Hematopoietic multipotent progenitor cell treated with erythropoietin and hydrocortisone succinate and interleukin-3 and kit ligand, for 17 days (in vitro differentiated cells): ENCODE measurements at places on chromosomes 6 and 20.

DNA sequence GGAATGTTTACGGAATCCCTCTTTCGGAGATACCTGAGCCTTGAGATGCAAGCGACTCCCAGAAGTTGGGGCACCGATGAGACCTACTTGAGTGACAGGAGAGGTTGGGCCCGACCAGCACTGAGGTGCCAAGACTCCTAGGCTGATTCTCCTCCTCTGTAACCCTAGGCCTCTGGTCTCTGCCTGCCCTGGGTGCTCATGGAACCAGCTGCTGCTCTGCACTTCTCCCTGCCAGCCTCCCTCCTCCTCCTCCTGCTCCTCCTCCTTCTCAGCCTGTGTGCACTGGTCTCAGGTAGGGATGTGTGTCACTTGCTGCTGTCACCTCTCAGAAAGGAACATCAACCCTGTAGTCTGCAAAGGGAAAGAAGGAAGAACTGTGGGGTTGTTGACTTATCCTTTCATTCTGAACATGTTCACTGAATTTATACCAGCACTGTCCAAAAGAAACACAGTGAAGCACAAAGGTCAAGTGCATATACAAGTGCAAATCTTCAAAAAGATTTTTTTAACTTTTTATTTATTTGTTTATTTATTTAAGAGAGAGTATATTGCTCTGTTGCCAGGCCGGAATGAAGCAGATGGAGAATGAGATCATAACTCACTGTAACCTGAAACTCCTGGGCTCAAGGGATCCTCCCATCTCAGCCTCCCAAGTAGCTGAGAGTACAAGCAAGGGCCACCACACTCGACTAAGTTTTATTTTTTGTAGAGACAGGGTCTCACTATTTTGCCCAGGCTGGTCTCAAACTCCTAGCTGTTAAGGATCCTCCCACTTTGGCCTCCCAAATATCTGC lies 913 bp downstream of the BTN2A2 start:
- no peak for DNase-seq

GRCh38 chr6:169536446-169537170 lies 165.2 kb downstream of the WDR27 start:
- no peak for DNase-seq

DNA sequence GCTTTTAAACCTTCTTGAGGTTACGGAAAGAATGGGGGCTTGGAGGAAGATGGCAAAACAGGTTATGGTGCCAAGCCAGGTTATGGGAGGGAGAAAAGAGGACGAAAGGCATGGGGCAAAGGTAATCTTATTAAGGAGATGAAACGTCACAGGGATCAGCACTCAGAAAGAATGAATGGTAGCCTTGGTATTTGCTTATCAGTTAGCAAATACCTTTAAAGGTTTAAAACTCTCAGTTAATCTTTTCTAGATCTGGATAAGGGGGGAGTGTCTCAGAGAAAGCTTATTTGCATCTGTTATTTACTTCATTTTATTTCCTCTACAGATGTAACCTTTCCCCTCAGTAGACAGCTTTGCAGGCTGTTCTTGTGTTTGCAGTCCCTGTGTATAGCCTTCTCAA lies 55.5 kb upstream of the EEF1E1 start:
- DNase-seq: no peak

DNA sequence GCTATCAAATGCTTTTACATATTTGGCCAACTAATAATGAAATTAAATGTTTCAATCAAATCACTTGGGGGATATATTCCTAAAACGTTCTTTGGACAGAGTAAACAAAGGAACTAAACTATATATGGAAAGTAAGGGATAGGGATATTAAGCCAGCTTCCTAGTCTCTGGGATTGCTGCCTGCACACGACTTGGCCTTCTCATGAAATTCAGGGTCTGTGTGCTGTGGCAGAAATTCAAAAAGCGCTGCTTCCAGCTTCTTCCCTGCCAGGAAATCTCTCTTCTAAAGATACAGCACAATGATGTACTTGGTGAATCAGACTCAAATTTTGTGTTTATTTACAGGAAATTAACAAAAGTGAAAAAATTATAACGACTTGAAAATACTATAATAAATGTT lies 206.3 kb upstream of the RAB32 start:
- DNase-seq: no peak

DNA sequence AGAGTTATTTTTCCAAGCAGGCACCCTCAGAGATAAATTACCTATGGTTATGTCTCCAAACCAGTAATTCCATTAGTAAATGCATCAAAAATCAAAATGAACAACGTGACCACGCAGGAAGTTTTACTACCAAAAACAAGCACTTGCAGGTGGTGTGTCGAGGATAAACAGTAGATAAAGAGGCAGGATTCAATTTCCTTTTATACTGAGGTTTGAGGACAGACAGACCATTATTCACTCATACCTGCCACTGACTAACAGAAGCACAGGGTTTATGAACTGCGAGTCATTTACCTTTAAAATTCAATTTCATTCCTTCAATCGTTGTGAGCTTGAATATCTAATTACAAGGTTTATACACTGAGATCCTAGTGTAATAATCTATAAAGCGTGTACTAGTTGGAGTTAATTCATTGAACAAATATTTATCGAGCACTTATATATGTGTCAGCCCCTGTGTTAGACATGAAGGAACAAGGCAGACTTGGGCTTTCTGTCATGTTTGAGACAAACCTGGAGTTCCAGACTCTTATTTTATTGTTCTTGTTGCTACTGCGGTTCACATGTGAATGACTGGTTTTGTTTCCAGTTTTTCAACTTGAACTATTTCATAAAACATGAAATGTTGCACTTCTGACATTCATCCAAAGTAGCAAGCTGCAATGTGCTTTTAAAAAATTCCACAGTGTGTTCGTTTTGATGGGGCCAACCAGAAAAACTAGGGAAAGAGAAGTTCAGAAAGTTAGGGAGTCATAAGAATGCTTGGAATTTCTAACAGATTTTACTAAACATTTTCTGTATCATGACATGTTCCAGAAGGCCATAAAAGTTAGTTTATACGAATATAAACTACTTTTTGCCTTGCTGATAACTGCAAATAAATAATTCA lies 205.6 kb downstream of the UST start:
- DNase-seq: no peak
